Fibroblast of skin of abdomen (primary cell): ENCODE measurements at places on chromosomes 13 and 19.

- DNase-seq, result no peak
Measured at GRCh38 chr13:29817604-29818378, 32.6 kb downstream of the UBL3 start.

GRCh38 chr13:95624020-95624419, 20.5 kb downstream of the DZIP1 start:
- peak; percentile 56 for DNase-seq

GRCh38 chr13:26377038-26377437, 123.1 kb downstream of the CDK8 start:
- DNase-seq, result peak; percentile 4

DNA sequence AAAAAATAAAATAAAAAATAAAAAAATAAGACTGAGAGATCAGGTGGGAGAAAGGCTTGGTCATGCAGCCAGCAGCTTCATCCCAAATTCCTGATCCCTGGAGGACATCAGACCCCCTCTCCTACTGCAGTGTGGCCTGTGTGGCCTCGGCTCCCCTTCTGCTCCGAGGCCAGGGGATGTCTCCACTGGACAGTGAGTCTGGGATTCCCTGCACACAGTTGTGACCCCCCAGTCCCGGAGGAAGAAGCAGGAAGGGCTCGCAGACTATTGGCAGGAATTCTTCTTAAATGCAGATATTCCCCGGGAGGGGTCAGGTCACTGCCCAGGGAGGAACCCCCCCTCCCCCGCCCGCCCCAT, 41.9 kb downstream of the ZNF627 start:
- DNase-seq, result no peak

DNA sequence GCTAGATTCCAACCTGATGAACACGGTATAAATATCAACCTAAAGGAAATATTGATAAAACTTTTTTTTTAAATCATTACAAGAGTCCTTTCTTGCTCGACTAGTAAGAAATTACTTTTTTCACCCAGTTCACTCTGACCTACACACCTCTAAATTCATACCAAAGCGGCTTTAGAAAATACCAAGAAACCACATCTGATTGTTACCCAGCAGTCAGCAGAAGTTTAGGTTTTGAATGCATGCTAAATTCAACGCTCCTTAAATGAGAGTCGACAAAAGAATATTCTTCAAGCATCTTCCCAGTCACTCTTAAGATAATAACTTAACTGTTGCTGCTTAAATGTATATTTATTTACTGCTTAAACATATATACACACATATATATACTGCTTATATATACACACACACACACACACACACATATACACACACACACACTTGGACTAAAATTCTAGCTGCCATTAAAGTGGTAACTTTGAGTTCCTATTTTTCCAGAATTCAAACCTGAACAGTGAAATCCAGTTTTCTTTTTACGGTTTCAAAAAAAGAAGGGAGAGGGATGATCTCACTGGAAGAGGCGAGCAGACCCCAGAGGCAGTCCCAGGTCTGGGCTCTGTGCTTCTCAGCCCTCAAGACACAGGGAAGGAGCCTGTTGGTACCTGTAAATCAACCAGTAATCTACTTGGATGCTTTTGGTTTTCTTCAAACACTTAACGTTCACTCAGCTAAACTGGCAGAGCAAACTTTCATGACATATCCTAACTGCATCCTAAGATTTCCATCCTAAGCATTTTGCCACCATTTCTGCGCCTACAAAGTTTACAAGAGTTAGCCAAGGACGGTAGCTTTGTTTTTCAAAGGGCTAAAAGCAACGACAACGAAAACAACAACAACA, 1.7 kb downstream of the STK24 start:
- DNase-seq, result no peak

DNA sequence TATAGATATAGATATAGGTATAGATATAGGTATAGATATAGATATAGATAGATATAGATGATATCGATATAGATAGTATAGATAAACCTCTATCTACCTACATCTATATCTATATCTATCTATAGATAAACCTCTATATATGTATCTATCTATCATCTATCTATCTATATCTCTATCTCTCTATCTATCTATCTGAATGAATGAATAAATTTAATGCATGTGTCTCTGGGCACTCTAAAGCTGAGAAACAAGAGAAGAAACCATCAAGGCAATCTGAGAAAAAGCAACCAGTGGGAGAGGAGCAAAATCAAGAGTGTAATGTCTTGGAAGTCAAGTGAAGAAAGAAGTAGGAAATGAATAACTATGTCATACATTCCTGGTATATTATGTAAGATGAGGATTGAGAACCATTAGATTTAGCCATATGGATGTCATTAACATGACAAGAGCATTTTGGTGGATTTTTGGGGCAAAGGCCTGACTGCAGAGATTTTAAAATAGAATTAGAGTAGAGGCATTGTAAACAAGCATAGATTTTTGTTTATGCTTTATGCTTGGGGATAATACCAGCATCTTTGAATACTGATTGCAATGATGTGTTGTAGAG, 1262.7 kb upstream of the MIR17HG start:
- peak; percentile 72 for DNase-seq

DNA sequence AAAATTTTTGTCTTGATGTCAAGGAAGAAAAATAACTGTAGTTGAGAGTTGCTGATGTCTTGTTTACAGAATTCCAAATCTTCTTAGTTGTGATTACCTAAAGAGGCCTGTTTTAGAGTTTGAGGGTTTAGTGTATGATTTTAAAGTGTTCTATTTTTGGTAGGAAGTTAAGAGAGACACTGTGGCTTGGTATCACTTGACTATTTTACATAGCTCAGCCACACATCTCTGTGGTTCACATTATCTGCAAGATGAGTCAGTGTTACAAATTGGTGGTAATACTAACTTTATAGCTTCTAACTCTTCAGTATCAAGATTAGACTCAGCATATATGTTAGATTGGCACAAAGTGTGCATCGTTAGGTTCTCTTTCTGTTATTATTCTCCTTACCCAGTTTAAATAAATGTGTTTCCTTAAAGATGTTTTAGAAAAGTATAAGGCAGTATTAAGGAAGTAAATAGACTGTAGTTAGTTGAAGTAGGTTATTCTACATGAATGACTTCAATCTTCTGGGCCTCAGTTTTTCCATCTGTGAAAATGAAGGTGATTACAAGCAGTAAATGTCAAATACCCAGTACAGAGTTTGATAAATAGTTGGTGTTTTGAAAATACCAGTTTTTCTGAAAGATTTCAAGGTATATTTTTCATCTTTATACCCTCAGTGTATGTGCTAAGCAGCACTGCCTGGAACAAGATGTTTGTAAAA, 33.4 kb downstream of the COG6 start:
- peak; percentile 35 for DNase-seq

DNA sequence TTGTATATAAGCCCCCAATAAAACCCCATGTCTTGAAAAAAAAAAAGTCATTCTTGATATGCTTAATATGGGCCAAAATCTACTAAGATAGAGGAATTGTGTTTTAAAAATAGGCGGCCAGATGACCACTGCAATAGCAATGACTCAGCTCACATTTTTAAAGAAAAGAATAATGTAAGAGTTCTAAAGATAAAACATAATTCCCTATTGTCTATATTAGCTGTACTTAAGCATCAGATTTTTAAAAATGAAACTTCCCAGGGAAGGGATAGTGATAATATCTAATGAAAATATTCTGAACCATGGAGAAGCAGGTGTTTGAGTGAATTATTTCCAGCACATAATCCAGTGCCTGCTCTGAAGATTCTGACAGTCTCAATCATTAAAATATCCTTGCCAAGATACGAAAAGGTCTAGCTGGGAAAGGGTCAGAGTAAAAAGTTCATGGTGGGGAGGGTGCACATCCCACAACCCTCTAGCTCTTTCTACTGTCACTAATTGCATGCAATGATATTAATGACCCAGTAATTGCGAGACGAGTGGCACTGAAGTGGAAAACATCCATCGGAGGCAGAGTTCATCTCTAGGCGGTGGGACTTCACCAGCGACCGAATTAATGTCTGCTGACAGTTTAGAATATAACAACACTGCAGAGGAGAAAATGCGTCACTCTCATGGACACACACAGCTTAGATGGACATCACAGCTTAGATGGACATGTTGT, 31.6 kb downstream of the EFNB2 start:
- DNase-seq, result no peak

DNA sequence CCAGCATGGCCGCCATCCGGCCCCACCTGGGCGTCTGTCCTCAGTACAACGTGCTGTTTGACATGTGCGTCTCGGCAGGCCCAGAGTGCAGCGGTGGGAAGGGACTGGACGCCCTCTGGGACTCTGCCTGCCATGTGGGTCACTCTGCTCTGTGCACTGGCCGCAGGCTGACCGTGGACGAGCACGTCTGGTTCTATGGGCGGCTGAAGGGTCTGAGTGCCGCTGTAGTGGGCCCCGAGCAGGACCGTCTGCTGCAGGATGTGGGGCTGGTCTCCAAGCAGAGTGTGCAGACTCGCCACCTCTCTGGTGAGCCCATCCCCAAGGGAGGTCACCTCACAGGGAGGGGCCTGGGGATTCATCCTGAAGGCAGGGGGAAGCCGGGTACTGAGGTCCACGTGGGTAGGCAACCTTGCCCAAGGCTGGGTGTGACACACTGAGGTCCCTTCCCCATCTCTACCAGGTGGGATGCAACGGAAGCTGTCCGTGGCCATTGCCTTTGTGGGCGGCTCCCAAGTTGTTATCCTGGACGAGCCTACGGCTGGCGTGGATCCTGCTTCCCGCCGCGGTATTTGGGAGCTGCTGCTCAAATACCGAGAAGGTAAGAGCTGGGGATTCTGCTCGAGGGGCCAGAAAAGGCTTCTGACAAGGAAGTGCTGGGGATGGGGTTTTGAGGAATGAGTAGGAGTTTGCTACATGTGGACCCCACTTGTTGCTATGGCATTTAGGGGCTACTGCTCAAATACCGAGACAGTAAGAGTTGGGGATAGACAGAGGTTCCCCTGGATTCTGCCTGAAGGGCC, 11.3 kb downstream of the ABCA7 start:
- no peak for DNase-seq
